Lung (tissue), 17 donors: ENCODE measurements at places on chromosomes 4 and X. TPM values are rescaled to one million over a fixed set of nuclear protein-coding genes. Genes with fewer than 3 reads are reported as not detected.

ATOH1 gene
- total RNA-seq: not detected

HSD17B13 gene
- total RNA-seq: 1.0 TPM

- no peak for DNase-seq
Measured at GRCh38 chrX:134625315-134625718, 33.0 kb downstream of the PLAC1 start.

SLC34A2 gene
- total RNA-seq: 1,764 TPM

GRCh38 chr4:37393321-37393720, 148.8 kb downstream of the NWD2 start:
- peak; percentile 51 for DNase-seq

DNA sequence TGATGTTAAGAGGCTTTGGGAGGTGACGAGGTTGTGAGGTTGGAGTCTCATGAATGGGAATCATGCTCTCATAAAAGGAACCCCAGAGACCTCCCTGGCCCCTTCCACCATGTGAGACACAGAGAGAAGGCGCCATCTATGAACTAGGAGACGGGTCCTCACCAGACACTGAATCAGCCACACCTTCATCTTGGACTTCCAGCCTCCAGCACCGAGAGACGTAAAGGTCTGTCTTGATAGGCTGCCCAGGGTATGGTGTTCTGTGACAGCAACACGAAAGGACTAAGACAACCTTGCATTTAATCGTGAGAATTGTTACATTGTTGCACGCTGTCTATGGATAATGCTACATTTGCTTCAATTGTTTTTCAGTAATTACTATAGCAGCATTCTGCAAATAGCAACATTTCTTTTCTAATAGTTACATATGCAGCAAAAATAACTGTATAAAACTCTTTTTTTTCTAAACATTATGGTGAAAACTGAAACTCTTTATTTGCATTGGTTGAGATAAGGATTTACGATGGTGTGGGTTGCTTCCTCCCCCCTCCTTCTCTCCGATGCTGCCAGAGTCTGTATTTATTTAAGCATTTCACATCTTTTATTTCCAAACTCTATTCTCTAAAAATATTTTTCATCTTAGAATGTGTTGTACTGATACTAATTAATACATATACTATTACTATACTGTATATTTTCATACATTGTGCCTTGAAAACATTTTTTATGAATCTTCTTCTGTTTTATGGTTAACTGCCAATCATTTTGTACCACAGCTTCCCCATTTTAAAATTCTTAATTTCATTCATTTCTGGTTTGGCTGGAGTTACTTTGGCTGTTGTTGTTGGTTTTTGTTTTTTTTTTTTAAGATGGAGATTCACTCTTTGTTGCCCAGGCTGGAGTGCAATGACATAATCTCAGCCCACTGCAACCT, 26.4 kb upstream of the AKAP17A start:
- no peak for DNase-seq

CXCL6 gene
- 6.5 TPM for total RNA-seq

- DNase-seq: peak; percentile 58
Measured at GRCh38 chr4:189124149-189124758, 816.4 kb upstream of the FRG1 start.

DNA sequence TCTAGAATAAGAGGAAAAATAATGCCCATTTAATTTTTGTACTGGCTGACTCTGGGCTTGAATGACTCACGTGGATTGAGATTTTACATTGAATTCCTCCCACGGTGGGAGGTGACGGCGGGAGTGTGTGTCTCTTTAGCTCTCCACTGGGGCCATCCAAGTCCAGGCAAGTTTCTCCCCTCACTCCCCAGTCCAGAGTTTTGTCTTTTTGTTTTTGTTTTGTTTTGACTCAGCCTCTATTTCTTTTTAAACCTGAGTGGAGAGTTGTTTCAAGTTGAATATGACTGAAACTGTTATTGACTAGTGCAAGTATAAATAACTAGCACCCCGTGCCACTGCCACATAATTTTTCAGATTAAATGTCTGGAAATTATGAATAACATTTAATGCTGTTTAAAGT, 13.6 kb downstream of the CHST7 start:
- DNase-seq: no peak

- DNase-seq: no peak
Measured at GRCh38 chrX:5163663-5164062, 1065.0 kb downstream of the NLGN4X start.

PRR32 gene
- total RNA-seq: not detected

- no peak for DNase-seq
Measured at GRCh38 chr4:82704156-82704555, 94.4 kb downstream of the SCD5 start.
